Thymus (tissue), 14 donors: ENCODE measurements at places on chromosomes 11 and 22.

GRCh38 chr11:113351480-113351879 lies 36.1 kb upstream of the ANKK1 start:
- H3K4me1 ChIP-seq: no peaks in the 10 kb centered on the region
- DNase-seq: no peak
- H3K4me3 ChIP-seq: no peak overlapping the region
- H3K27me3 ChIP-seq: no peaks in the 10 kb centered on the region

DNA sequence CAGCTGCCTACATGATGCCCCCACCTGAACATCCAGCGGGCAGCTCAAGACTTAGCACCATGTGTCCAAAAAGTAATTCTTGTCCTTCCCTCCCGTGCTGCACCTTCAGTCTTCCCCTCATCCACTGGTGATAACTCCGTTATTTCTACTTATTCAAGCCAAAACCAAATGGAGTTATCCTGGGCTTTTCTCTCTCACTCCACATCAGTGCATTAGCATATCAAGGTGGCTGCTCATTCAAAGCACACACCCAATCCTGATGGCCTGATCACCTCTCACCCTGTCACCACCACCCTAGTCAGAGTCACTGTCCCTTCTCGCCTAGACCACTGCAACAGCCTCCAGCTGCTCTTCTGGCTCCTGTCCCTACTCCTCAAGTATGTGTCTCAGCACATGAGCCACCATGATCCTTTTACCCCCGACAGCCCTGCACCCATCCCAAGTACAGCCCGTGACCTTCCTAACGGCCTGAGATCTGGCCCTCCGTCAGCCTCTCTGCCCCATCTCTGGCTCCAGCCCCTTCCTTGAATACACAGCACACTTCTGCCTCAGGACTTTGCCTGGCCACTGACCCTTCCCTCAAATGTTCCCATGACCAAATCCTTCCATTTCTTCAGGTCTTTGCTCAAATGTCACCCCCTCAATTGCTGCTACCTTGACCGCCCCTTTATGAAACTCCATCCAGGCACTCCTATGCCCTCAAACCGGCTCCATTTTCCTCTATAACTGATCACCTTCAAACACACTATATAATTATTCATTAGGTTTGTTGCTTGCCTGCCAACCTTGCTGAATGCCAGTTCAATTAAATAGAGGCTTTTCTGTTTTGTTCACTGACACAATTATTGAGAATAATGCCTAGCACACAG lies 19.7 kb upstream of the SLC25A1 start:
- H3K27ac ChIP-seq: no peak overlapping the region
- no peaks in the 10 kb centered on the region for H3K27me3 ChIP-seq
- no peak for DNase-seq
- H3K4me3 ChIP-seq: no peak overlapping the region
- no peaks in the 10 kb centered on the region for H3K36me3 ChIP-seq
- H3K4me1 ChIP-seq: no peaks in the 10 kb centered on the region

GRCh38 chr11:57303280-57303989 lies 21.3 kb downstream of the TNKS1BP1 start:
- no peak overlapping the region for H3K4me3 ChIP-seq
- no peak overlapping the region for H3K27ac ChIP-seq
- DNase-seq: no peak
- no peaks in the 10 kb centered on the region for H3K27me3 ChIP-seq
- H3K36me3 ChIP-seq: peaks cover 15% of the 10 kb centered on the region

- H3K27ac ChIP-seq: no peak overlapping the region
- no peaks in the 10 kb centered on the region for H3K27me3 ChIP-seq
- no peak overlapping the region for H3K4me3 ChIP-seq
- DNase-seq: no peak
Observed at GRCh38 chr11:113664069-113664980, 41.8 kb downstream of the TMPRSS5 start.

DNA sequence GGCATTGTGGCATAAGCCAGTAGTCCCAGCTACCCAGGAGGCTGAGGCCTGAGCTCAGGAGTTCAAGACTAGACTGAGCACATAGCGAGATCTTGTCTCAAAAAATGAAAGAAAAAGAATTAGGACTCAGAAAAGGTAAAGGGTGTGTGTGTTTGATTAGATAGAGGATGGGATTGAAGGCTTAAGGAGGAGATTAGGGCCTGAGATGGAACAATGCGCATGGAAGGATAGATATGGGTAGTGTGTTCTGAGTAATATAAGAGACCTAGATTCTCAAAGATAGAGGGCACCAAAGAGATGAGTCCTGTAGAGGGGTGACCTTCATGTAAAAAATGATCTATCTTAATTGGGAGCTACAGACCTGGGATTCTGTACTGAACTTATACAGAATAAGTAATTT lies 17.3 kb upstream of the RAB30 start:
- no peak for DNase-seq
- H3K36me3 ChIP-seq: no peaks in the 10 kb centered on the region
- no peaks in the 10 kb centered on the region for H3K4me1 ChIP-seq
- H3K27me3 ChIP-seq: no peaks in the 10 kb centered on the region
- no peak overlapping the region for H3K27ac ChIP-seq

DNA sequence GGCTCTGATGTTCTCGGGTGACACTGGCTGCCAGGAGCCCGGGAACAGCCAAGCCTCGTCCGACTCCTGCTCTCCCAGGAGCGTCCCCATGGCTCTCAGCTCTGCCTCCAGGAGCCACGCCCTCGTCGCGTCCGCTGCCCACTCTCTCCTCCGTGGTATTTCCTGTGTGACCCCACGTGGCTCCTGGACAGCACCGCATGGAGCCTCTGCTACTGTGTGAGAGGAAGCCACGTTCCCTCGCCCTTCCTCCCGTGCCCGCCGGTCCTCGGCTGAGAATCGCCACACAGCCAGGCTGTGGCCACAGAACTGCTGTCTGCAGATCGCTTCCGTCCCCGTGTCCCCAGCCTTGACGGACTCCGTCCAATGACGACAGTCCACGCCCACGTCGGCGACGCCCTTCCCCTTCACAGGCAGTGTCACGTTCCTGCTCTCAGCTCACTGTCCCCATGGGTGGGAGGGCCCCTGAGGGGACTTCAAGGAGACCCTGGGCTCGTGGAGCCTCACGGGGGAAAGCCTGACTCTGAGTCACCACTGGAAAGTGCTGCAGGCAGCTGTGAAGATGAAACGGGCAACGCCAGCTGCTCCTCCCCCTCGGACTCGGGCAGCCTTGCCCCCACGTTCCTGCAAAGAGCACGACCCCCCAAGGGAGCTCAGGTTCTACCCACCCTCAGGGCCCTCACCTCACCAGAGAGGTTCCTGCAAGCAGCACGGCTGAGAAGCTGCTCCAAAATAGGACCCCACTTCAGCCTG lies 458.5 kb downstream of the BRD1 start:
- H3K27ac ChIP-seq: no peak overlapping the region
- DNase-seq: no peak
- no peaks in the 10 kb centered on the region for H3K36me3 ChIP-seq
- no peaks in the 10 kb centered on the region for H3K27me3 ChIP-seq
- H3K4me1 ChIP-seq: no peaks in the 10 kb centered on the region

- peaks cover 23% of the 10 kb centered on the region for H3K36me3 ChIP-seq
- no peak for DNase-seq
- H3K4me3 ChIP-seq: no peak overlapping the region
- no peaks in the 10 kb centered on the region for H3K4me1 ChIP-seq
Observed at GRCh38 chr22:42794551-42795510, 62.2 kb downstream of the ARFGAP3 start.

- H3K4me1 ChIP-seq: no peaks in the 10 kb centered on the region
- H3K36me3 ChIP-seq: no peaks in the 10 kb centered on the region
- DNase-seq: no peak
- no peaks in the 10 kb centered on the region for H3K27me3 ChIP-seq
Observed at GRCh38 chr11:121894581-121894980, 221.4 kb downstream of the BLID start.

- no peak for DNase-seq
- no peaks in the 10 kb centered on the region for H3K36me3 ChIP-seq
- H3K4me1 ChIP-seq: no peaks in the 10 kb centered on the region
- H3K27me3 ChIP-seq: no peaks in the 10 kb centered on the region
- no peak overlapping the region for H3K4me3 ChIP-seq
Observed at GRCh38 chr11:43983221-43983810, 40.9 kb downstream of the C11orf96 start.

- no peaks in the 10 kb centered on the region for H3K27me3 ChIP-seq
- no peak for DNase-seq
- no peak overlapping the region for H3K4me3 ChIP-seq
Observed at GRCh38 chr11:21007297-21007696, 337.9 kb downstream of the NELL1 start.

- H3K4me1 ChIP-seq: no peaks in the 10 kb centered on the region
- DNase-seq: no peak
- H3K27ac ChIP-seq: no peak overlapping the region
- no peaks in the 10 kb centered on the region for H3K36me3 ChIP-seq
- no peaks in the 10 kb centered on the region for H3K27me3 ChIP-seq
Observed at GRCh38 chr11:103465555-103466140, 356.4 kb downstream of the DYNC2H1 start.

GRCh38 chr11:64316672-64317324 lies 561 bp downstream of the TRMT112 start:
- H3K27ac ChIP-seq: peak overlapping the region; percentile 96
- H3K36me3 ChIP-seq: peaks cover 44% of the 10 kb centered on the region
- DNase-seq: no peak
- H3K4me1 ChIP-seq: peaks cover 33% of the 10 kb centered on the region
- H3K27me3 ChIP-seq: no peaks in the 10 kb centered on the region

GRCh38 chr11:120430146-120430545 lies 81.4 kb upstream of the GRIK4 start:
- DNase-seq: no peak
- H3K27ac ChIP-seq: no peak overlapping the region
- no peaks in the 10 kb centered on the region for H3K36me3 ChIP-seq
- H3K27me3 ChIP-seq: no peaks in the 10 kb centered on the region

GRCh38 chr11:65574811-65575567 lies 864 bp upstream of the EHBP1L1 start:
- no peak for DNase-seq
- peaks cover 34% of the 10 kb centered on the region for H3K4me1 ChIP-seq
- peak overlapping the region; percentile 97 for H3K27ac ChIP-seq
- no peaks in the 10 kb centered on the region for H3K27me3 ChIP-seq
- H3K36me3 ChIP-seq: peaks cover 13% of the 10 kb centered on the region

GRCh38 chr11:94308024-94308423 lies 3.6 kb downstream of the IZUMO1R start:
- H3K4me1 ChIP-seq: no peaks in the 10 kb centered on the region
- H3K27ac ChIP-seq: no peak overlapping the region
- no peak for DNase-seq

DNA sequence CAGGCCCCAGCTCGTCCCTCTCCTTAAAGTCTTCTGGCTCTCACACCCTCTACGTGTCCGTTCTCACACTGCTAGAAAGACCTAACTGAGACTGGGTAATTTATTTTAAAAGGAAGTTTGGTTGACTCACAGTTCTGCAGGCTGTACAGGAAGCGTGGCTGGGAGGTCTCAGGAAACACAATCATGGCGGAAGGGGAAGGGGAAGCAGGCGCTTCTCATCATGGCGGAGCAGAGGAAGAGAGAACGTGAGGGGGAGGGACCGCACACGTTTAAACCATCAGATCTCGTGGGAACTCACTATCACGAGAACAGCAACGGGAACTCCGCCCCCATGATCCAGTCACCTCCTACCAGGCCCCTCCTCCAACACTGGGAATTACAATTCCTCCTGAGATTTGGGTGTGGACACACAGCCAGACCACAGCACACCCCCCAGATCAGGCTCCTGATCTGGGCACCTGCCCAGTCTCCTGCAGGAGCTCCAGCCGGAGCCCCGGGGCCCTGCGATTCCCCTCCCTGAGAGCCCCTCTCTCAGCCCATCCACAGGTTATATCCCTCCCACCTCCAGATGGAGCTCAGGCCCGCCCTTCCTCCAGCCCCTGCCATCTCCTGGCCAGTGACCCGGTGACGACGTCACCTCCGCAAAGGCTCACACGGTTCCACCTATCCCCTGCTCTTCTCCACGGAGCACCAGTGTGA lies 170.2 kb downstream of the BRD1 start:
- peaks cover 31% of the 10 kb centered on the region for H3K4me1 ChIP-seq
- peaks cover 3% of the 10 kb centered on the region for H3K36me3 ChIP-seq
- H3K27ac ChIP-seq: peak overlapping the region; percentile 67
- no peaks in the 10 kb centered on the region for H3K27me3 ChIP-seq

GRCh38 chr22:19178065-19178656 lies 375 bp downstream of the SLC25A1 start:
- H3K36me3 ChIP-seq: peaks cover 3% of the 10 kb centered on the region
- H3K27me3 ChIP-seq: peaks cover 34% of the 10 kb centered on the region
- H3K4me1 ChIP-seq: peaks cover 21% of the 10 kb centered on the region
- peak; percentile 73 for DNase-seq

DNA sequence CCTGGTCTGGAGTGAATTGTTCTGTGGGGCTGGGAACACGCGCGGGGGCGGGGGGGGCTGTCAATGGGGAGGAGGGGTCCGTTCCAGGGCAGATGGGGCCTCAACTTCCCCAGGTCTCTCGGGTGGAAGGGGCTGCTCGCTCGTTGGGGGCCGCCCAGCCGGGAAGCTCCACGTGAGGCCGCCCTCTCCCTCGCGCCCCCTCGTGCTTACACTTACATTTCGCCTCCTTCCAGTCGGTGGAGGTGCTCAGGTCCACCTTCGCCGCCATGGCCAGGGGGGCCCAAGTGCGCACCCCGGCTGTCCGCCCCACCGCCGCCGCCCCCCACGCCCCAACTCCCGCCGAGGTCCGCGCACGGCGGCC lies 452 bp downstream of the MACROD1 start:
- H3K27ac ChIP-seq: no peak overlapping the region
- H3K4me3 ChIP-seq: peak overlapping the region; percentile 81
- H3K27me3 ChIP-seq: no peaks in the 10 kb centered on the region
- DNase-seq: no peak
- H3K36me3 ChIP-seq: no peaks in the 10 kb centered on the region

GRCh38 chr11:104731890-104732289 lies 166.4 kb downstream of the CASP12 start:
- H3K27ac ChIP-seq: no peak overlapping the region
- no peak overlapping the region for H3K4me3 ChIP-seq
- no peaks in the 10 kb centered on the region for H3K27me3 ChIP-seq
- H3K36me3 ChIP-seq: no peaks in the 10 kb centered on the region
- no peak for DNase-seq
- H3K4me1 ChIP-seq: no peaks in the 10 kb centered on the region

- H3K27me3 ChIP-seq: no peaks in the 10 kb centered on the region
- H3K27ac ChIP-seq: no peak overlapping the region
- DNase-seq: no peak
- H3K4me1 ChIP-seq: no peaks in the 10 kb centered on the region
- peaks cover 3% of the 10 kb centered on the region for H3K36me3 ChIP-seq
Observed at GRCh38 chr11:19218216-19218615, 16.4 kb upstream of the CSRP3 start.

- DNase-seq: no peak
- no peak overlapping the region for H3K27ac ChIP-seq
- H3K36me3 ChIP-seq: no peaks in the 10 kb centered on the region
- H3K27me3 ChIP-seq: no peaks in the 10 kb centered on the region
- no peak overlapping the region for H3K4me3 ChIP-seq
Observed at GRCh38 chr11:86099874-86100273, 31.0 kb upstream of the PICALM start.

DNA sequence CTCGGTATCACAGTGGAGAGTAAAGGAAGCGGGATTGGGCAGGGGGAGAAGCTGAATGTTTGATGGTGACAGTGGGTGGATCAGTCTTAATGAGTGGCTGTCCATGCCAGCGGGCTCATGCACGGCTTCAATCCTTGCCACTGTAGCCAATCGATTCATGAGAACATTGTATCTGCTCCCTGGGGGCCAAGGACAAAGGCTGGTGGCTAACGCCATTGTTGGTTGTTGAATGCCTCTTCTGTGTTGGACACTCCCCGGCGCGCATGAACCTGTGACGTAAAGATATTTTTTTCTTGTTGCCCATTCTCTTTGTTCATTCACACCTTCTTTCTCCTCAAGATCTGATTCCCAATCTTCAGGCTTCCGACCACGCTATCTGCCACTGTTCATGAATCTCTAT lies 20.9 kb upstream of the ATXN10 start:
- DNase-seq: no peak
- no peaks in the 10 kb centered on the region for H3K36me3 ChIP-seq
- no peaks in the 10 kb centered on the region for H3K4me1 ChIP-seq
- H3K4me3 ChIP-seq: no peak overlapping the region
- no peak overlapping the region for H3K27ac ChIP-seq
